ENCODE measurements at places on chromosomes 3 and 15.

GRCh38 chr3:120436523-120437050 lies 14.2 kb downstream of the FSTL1 start:
- DNase-seq, result no peak

DNA sequence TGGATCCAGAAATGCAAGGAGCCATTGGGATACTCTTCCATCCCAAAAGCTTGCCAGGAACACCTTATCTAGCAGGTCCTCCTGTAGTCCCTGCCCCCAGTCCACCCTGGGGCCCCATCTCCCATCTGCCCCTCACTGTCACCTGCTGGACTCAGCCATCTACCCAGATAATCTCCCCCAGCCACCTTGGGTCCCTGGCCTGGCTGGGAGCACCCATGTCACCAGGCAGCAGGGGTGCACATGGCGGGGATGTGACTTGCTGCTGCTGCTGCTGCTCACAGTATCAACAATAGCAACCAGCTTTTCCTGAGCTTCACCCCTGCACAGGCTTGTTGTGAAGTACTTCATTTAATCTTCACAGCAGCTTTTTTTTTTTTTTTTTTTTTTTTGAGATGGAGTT lies 12.6 kb downstream of the PTH1R start:
- peak; percentile 55 for DNase-seq

DNA sequence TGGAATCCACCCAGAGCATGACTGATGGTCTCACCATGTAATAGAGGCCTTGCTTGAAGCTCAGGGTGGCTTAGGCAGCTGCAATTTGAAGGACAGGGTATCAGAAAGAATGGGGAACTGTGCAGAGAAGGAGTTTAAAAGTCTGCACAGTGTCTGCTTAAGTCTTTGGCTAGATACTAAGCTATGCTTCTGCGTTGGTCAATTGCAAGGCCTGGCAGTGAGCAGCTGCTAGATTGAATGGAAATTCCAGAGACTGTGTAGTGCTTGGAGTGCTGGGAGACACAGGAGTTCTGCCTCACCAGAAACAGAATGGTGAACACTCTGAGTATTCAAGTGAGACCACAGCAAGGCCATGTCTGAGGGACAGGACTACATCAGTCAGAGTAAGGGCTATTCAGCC lies 17.3 kb upstream of the ATP10A start:
- DNase-seq, result no peak

DNA sequence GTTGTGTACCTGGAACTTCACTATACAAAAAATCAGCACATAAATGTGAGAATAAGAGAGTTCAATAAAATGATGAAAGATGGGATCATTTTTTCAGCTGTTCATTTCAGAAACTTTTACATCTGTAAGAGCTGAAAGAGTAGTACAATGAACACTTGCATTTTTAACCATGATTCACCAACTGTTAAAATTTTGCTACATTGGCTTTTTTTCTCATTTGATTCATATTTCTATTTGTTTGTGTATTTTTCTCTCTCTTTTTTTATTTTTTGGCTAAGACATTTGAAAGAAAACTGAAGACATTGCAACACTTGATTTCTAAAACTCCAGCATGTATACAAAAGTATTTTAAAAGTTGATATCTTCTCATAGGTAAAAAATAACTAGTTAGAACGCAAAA lies 98.3 kb upstream of the CDIN1 start:
- no peak for DNase-seq

DNA sequence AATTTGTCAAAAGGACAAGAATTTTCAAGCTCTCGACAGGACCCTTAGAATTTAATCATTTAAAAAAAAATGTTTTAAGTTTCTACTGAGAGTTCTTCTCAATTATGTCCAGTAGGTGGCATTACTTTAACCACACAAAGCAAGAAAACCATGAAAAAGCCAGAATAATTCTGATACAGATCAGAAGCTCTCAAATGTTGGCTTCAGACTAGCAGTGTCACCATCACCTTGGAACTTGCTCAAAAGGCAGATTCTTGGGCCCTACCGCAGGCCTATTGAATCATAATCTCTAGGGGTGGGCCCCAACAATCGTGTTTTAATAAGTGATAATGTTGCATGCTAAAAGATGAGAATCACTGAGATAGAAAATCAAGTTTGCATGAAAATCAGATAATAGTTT lies 99.5 kb upstream of the KCNMB2 start:
- DNase-seq, result no peak

DNA sequence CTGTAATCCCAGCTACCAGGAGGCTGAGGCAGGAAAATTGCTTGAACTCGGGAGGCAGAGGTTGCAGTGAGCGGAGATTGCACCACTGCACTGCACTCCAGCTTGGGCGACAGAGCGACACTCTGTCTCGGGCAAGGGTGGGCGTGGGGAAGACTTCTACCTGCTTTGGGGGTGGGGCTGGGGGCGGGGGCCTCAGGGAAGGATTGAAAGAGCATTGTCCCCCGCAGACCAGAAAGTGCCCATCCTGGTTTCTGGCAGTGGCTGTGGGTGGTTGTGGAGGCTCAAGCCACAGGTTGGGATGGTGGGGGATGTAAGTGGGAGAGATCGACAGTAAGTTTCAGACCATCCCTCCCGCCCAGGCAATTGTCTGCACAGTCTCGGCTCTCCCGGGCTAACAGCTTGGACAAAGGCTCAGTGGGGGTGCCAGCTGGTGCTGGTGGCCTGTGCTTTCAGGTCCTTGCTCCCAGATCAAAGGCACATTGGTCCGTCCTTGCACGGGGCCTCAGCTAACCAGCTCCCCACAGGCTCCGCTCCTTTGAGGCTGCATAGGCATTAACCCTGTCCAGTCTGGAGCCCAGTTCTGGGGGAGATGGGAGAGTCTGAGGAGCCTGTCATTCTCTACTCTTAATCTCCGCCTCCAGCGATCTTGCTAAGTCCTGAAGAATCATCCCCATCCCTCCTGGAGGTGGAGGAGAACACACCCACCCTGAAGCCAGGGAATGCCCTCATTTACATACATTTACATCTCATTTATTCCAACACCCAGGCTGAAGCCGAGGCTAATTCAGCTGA lies 8.6 kb downstream of the SCN5A start:
- DNase-seq, result peak; percentile 43

DNA sequence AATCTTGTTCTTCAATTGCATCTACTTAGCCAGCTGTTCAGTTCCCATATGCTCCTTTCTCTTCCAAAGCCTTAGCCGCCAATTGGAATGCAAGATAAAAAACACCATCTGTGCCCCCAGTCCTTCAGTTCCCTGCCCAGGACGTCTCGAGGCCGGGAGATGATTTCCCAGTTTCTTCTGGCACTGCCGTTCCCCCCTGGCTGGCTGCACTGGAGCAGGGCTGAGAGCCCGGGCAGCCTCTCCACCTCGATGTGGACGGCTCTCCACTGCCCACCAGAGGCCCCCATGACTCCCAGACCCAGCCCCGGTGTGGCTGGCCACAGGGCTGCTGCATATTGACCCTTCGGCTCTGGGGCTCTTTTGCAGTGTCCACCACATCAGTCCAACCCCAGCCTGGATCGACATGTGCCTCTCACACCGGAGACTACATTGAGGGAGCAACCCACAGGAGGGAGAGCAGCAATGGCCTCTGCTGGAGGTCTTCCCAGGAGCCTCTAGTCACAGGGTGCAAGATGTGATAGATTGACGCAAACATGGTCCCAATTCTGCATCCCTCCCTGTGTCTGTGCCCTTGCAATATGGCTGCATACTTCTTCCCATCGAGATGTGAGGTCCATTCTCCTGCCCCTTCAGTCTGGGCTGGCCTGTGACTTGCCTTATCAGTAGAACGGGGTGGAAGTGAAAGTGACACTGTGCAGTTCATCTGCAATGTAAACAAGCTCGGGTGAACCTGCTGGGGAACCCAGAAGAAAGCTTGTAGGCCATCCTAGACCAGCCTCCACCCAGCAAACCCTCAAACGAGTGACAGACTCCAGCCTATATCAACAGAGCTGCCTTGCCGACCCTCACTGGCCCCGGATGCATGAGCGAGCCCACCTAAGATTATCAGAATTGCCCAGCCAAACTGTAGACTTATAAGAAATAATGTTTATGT lies 52.3 kb upstream of the PRR20G start:
- peak; percentile 57 for DNase-seq

DNA sequence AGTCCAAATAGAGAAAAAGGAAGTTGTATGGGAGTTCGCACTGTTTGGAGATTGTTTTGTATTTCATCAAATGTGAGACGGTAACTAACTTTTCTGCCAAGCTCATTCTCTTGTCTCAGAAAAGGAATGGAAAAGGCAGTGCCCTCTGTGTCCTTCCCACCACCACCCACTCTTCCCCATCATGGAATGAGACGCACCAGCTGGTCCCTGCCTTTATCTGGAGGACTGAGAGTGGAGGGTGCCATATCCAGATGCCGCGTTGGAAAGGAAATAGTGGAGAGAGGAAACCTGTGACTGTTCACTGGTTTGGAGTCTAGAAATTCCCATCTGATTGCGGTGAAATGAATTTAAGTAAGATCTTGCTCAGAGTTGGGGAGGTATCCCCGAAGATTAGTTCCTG lies 3.7 kb upstream of the CCK start:
- no peak for DNase-seq

Measured in WERI-Rb-1 (cell line).